ENCODE measurements at places on chromosomes 4 and X.

- no peak for DNase-seq
Measured at GRCh38 chr4:98289375-98289774, 28.2 kb downstream of the RAP1GDS1 start.

DNA sequence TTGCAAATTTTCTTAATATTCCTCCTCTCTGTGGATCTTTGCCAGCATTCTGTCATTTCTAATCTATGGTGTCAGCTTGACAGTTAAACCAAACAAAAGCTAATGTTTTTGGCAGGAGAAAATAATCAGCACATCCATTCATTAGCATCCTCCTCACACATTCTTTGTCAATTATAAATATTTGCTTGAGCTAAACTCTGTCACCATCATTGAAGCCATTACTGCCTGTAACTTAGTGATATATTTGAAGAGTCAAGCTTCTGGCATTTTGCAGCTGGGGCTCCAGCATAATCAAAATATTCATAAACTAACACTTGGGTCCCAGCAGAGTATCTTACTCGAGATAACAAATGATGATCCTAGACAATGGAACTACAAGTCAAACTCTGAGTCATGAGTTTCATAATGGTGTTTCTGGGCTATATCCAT, 126.1 kb downstream of the EIF4E start:
- no peak for DNase-seq

DNA sequence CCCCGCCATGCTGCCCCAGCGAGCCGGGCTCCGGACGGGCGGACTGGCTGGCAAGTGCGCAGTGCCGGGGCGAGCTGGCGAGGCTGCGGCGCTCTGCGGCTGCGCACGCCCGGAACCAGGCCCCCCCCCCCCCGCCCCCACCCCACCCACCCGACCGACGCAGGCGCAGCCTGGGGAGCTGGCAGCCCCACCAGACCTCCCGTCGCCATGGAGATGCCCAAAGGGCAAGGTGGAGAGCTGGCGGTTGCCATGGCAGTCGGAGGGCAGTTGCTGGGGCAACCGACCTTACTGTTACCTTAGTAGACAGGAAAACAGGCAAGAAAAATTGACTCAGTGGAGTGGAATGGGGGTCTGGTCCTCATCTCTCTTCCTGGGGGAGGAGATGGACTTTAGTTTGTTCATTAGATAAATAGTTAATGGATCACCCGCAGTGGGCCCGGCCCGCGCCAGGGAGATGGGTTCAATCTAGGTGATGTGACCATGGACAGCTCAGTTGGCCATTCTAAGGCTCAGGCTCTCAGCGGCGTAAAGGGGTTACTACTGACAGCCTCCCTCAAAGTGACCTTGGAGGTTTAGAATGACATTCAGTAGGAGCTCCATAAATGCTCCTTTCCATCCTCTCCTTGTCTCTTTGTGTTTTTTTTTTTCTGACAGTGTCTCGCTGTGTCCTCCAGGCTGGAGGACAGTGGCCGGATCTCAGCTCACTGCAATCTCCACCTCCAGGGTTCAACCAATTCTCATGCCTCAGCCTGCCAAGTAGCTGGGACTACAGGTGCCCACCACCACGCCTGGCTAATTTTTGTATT, at the start of gene PCSK1N:
Gene PCSK1N (minus strand): TSS at position 87 of the 806 bp plus-strand sequence. CDS start 78 bp downstream, at position 9.
- no peak for DNase-seq

GRCh38 chr4:107885865-107886264, 45.5 kb upstream of the CYP2U1 start:
- no peak for DNase-seq

- DNase-seq = no peak
Measured at GRCh38 chr4:168773388-168774195, 236.5 kb downstream of the CBR4 start.

DNA sequence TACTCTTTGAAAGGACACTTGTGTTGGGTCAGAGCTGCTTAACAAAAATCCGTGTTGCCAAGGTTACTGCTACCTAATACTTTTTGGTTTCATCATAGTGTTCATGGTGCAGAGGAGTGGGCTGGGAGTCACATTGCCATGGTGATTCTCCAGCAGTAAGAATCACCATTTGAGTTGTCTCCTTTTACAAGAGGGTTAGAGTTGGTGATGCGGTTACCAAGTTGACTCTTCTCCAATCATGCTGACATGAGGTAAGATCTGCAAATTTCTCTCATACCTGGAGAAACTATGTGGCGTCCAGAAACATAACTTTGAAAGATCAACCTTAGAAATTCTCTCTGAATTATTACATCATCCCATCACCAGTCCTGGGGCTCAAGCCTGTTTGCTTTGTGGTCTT, 242.9 kb upstream of the CNKSR2 start:
- DNase-seq = no peak

- DNase-seq = no peak
Measured at GRCh38 chrX:17431171-17431570, 56.2 kb downstream of the NHS start.

GRCh38 chr4:155587766-155588165, 78.9 kb upstream of the GUCY1A1 start:
- no peak for DNase-seq

- no peak for DNase-seq
Measured at GRCh38 chr4:86451560-86452330, 91.9 kb upstream of the MAPK10 start.

DNA sequence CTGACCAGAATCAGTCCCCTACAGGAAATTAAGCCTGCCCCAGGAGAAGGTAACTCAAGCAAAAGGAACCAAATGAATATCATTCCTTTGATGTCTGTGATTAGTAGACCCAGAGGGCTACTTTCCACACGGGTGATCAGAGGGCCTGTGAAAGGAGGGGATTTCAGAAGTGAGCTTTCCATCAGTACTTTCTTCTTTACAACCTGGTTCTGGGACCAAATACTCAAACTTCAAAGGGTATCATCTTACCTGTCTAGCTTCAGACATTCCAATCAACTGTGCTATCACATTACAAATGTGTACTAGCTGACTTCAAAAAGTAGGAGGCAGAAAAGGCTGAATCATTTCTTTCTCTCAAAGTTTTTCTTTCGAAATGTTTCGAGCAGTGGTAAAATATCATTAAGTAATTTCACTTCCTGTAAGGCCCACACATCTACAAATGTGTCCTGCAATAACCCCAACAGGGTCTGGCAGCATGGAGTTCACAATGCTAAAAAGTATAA, 23.9 kb downstream of the ACSL4 start:
- no peak for DNase-seq

- DNase-seq = no peak
Measured at GRCh38 chr4:120633810-120634209, 288.7 kb downstream of the PRDM5 start.

DNA sequence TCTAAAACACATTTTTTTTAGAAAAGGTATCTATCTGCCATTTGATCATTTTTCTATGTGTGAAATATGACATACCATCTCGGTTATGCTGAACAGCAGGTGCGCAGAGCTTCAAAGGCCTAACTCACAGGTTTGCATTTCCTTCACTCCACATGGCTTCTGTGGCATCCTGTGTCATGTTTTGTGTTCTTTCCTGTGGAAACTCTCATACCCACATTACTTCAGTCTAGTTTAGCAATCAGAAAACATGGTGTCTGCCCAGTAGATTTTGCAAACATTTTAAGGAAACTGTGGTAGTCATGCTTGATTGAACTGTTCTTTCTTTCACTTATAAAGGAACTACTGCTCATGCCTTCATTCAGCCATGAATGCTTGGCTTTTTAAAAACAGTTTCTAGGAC, 11.3 kb upstream of the ARAP2 start:
- no peak for DNase-seq

GRCh38 chr4:168637872-168638756, 141.3 kb downstream of the PALLD start:
- DNase-seq = no peak

DNA sequence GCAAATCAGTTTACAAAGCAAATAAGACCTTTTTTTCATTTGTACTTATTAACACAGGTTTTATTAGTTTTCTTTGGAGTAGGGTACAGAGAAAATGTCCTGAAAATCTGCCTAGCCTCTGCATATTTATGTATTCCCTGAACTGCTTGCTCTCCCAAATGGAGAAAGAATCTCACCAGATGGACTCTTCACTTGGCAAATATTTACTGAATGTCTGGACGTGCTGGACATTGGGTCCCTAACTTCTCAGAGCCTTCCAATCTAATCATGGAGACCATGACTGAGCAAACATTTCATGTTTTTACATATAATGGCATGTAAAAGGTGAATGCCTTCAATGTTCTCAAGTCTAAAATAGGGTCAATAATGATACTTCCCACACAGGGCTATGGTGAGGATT, 126.0 kb downstream of the CHRDL1 start:
- no peak for DNase-seq

- DNase-seq = no peak
Measured at GRCh38 chr4:83128240-83128929, 13.9 kb upstream of the PLAC8 start.

DNA sequence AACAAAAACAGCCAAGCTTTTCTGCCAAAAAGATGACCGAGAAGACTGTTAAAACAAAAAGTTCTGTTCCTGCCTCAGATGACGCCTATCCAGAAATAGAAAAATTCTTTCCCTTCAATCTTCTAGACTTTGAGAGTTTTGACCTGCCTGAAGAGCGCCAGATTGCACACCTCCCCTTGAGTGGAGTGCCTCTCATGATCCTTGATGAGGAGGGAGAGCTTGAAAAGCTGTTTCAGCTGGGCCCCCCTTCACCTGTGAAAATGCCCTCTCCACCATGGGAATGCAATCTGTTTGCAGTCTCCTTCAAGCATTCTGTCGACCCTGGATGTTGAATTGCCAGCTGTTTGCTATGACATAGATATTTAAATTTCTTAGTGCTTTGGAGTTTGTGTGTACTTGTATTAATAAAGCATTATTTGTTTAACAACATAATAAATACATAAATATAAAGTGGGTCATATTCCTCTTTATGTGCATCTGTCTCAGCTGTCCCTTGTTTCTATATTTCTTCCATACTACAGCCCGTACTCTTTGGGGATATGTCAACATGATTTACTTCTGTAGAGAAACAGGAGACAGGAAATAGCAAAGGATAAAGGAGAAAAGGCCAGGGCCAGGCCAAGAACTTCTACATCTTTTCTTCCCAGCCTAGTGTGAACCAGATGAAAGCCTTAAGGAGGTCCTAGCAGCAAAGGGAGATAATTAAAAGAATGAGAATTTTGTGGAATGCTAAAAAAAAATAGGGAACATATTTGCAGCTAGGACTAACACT, 667 bp downstream of the PTTG2 start:
- no peak for DNase-seq

GRCh38 chr4:87258677-87259076, 38.3 kb upstream of the KLHL8 start:
- no peak for DNase-seq

DNA sequence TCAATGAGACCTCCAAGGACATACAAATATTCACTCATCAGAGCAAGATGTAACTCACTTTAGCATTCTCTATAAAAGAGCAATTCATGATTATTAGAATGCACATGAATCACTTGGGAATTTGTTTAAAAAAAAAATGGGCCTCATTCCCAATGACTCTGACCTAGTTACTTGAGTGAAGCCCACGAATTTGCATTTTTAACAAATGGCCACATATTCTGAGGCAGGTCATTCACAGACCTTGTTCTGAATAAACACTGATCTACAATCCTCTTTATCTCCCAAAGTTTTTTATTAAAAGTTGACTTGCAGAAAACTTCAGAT, 255.1 kb upstream of the VEGFC start:
- DNase-seq = no peak

DNA sequence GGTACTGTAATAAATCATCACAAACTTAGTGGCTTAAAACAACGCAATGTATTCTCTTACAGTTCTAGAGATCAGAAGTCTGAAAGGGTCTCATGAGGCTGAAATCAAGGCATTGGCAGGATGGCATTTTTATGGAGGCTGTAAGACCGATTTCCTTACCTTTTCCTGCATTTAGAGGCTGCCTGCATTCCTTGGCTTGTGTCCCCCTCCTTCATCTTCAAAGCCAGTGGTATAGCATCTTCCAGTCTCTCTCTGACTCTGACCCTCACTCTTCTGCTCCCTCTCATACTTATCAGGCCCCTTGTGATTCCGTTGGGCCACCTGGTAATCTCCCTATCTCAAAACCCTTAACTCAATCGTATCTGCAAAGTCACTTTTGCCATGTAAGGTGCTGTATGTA, 258.2 kb upstream of the JADE1 start:
- no peak for DNase-seq

GRCh38 chr4:67879486-67879885, 4.3 kb downstream of the TMPRSS11D start:
- no peak for DNase-seq

DNA sequence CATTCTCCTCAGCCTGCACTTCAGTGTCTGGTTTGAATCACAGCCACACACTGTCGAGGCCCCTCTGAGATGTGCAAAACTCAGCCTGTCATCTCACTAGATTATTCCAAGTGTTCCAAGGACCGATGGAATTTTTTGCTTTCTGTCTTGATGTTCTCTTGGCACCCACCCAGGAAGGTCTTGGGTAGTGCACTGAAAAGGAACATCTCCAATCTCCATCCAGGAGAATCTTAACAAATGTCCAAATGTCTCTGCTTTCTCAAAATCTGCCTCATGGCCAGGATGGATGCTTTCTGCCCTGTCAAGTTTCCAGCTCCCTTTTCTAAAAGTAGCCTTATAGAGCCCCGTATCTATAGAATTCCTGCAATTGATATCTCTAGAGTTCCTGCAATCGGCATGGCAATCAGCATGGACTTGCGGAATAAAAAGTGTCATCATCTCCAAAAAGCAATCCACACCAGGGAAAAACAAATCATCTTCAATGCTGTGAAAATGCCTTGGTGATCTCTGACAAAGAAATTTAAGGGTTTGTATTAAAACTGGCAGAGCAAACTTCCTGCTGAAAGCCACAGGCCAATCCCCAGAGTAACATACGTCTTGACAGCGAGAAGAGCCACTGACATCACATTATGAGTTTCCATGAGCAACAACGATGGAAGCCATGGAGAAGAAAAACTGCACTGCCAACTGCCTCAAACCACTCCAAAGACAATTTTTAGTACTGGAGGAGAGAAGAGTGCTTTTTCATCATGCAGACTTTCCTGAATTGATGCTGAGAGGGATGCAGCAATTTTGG, 215.3 kb upstream of the FAM9B start:
- DNase-seq = no peak

- DNase-seq = no peak
Measured at GRCh38 chr4:90152024-90152423, 24.8 kb downstream of the CCSER1 start.

DNA sequence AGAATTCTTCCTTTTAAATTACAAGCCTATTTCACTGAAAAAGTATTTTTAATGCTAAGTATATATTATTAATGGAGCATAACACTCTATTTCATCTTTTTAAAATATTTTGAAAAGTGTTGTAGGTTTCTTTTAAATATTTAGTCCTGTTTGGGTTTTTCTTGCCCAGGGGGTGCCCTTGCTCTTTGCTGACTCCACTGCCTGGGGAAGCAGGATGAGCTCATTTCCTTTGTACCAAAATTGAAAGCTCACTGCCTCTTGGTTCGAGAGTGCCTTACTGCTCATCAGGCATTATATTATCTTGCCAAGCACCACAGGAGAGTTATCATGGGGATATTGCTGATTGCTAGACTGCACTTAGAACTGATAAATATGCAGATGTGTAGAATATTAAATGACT, 819.2 kb downstream of the PCDH18 start:
- DNase-seq = peak; percentile 44

GRCh38 chr4:165301833-165302232, 25.6 kb upstream of the MSMO1 start:
- DNase-seq = no peak

Data from SK-N-MC (cell line).